ENCODE measurements at places on chromosomes 4 and X.

DNA sequence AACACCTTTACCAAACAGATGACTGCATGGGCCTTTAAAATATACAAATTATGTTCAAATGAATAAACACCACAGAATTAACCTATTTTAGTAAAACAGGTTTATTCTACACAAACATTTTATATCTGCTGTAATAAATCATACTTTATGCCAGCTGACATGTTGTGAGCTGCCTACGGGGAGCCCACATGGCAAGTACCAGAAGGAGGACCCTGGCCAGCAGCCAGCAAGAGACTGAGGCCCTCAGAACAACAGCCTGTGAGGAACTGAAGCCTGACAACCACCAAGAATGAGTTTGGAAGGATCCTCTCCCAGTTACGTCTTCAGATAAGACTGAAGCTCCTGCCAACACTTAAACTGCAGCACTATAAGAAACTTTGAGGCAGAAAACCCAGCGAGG, 377.0 kb downstream of the PDGFC start:
- DNase-seq = no peak

- no peak for DNase-seq
Observed at GRCh38 chr4:101252721-101253120, 94.6 kb downstream of the PPP3CA start.

DNA sequence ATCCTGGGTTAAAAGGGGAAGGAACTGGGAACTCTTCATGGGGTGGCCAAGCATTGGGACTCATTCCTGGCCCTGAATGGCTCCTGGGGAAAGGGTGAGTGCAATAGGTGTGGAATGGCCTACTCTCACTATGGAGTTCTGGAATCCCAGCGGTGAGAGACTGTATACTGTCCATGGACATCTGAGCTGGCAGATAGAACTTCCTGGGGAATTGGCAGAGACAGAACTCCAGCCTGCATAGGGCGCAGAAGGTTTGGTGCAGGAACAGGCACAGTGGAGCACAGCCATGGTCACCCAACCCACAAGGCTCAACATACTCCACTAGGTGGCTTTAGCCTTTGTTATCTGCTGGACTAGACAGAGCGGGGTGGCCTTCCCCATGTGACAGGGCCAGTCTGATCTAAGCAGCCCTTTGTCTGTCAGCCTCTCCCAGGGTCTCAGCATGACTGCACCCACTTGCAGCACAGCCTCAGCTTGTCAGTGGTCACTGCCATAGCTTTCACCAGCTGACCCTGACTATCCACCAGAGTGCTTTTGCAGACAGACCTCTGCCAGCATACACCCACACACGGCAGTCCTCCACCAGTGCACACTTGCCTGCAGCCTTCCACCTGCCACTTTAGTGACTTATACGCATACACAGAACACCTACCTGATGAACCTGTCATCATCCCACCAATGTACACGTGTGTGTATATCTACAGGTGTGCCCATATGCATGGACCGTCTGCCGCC, 48.4 kb downstream of the TECRL start:
- no peak for DNase-seq

DNA sequence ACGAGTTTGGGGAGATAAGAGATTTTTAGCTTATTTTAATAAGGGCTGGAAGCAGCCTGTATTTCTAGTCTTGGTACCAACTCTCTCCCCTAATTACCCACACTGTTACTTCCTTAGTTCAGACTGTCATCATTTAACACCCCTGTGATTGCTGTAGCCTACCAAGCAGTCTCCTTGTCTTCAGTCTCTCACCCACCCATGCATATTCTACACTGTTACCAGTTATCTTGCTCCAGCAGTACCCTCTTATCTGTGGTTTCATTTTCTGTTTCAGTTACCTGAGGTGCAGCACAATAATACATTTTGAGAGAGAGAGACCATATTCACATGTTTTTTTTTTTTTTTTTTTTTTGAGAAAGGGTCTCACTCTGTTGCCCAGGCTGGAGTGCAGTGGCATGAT, 80.2 kb downstream of the DIAPH2 start:
- no peak for DNase-seq

DNA sequence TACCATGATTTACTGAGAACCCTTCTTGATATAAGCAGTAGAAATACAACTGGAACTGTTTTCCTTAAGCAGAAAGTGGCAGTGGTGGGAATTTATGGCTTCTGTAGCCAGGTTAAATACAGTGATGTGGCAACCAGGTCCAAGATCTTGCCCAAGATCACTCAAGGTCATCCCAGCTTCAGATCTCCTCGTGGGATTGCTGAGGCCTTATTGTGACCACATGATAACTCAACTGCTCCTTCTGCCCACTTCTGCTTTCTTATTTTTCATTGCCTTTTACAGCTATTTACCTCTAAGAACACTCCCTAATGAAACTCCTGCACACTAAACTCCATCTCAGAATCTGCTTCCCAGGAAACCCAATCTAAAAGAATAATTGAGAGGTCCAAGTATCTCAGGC, 12.4 kb upstream of the CYBB start:
- no peak for DNase-seq

DNA sequence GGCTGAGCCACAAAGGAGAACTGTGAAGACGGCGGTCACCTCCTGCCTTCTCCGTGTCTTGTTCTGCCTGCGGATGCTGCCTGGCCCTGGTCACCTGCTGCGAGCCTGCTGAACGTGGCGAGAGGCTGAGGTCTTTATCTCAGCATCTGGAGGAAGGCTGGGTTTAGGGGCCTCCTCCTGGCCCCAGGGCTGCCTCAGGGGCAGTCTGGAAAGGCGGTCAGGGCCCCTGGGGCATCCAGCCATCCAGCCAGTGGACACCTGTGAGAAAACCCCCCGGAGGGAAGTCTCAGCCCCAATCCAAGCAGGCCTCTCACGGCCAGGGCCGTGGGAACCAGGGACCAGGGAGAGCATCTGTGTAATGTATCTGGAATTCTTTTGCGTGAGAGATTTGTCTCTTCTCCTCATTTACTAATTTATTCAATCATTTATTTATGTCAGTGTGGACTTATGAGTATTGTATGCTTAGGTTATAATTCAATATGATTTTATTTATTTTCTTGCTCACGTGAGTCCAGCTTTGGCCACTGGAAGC, 11.3 kb downstream of the PDE6B start:
- DNase-seq = no peak

DNA sequence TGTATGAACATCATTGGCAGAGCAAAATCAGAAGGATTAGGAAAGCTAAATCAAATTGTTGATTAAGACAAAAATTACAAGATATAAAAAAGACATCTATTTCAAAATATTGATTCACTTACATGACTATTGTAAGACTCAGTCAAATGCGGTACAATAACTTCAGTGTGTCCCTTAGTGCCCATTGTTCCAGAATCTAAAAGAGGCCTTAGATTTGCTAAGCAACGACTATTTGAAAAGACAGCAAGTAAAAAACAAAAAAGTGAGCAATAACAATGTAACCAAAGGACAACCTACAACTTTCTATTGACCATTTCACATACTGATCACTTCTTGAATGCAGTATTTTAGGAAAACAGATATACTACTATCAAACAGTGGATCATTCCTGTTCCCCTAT, 65.6 kb downstream of the UBA6 start:
- no peak for DNase-seq

- DNase-seq = no peak
Observed at GRCh38 chr4:139256349-139256748, 23.7 kb downstream of the MGARP start.

DNA sequence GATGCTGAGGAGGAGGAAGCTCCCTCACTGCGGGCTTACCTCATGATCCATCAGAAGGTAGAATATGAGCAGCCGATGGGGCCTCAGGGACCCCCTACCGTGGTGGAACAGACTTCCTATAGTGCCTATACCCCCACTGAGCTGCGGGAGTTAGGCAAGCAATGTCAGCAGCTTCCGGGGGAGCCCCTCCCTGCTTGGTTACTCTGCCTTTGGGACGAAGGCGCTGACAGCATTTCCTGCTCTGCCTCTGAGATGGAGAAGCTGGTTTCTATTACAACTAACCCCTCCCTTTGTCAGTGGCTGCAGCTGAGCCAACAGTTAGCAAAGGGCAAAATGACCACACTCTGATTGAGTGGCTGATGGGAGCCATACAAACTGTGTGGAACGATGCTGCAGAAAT, 430.7 kb downstream of the IDS start:
- DNase-seq = no peak

GRCh38 chr4:108445716-108446115, 174.7 kb upstream of the RPL34 start:
- no peak for DNase-seq

DNA sequence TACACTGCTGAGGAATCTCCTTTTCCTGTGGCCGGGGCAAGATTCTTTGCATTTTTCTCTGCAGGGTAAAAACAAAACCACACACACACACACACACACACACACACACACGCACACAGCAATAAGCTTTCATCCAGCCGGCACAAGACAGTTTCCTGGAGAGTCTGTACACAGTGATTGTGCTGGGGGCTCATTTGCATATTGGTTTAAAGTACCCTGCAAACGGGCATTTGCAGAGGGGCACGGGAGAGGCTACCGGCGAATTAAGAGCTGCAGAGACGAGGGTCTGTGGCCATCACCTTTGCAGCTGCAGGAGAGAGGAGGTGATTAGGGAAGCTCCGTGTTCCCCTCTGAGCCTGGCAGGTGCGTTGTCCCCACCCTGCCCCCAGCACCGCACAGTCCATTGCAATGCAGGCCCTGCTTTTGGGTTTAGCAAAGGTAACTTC, 219.9 kb downstream of the SHOX start:
- no peak for DNase-seq

- no peak for DNase-seq
Observed at GRCh38 chr4:156888762-156889161, 82.8 kb downstream of the PDGFC start.

GRCh38 chr4:176896211-176896610, 103.5 kb upstream of the VEGFC start:
- no peak for DNase-seq

GRCh38 chr4:14182148-14182547, 554.6 kb upstream of the BOD1L1 start:
- DNase-seq = no peak

- DNase-seq = no peak
Observed at GRCh38 chr4:100977274-100977673, 370.1 kb downstream of the PPP3CA start.

DNA sequence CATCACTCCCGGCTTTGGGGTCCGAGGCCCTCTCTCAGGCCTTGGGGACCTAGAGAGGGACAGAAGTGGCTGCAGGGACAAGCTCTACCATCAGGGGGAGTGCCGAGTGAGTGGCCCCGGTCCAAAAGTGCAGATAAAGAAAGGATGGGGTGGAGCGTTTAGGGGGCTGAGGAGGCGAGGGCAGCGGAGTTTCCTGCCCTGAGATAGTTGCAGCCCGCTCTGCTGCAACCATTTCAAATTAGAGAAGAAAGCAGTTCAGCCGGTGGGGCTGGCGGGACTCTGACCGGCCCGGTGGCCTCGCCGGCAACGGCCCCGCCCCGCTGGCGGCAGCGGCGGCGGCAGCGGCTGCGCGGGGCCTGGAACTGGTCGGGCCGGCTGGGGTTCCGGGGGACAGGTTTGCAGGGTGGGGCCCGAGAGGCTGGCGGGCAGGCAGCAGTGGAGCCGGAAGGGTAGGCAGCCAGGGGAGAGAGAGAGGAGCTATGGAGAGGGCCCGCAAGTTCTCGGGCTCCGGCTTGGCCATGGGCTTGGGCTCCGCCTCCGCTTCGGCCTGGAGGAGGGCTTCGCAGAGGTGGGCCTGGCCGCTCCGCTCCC, 7.6 kb downstream of the DLG3 start:
- no peak for DNase-seq

- DNase-seq = no peak
Observed at GRCh38 chrX:12972243-12972642, 2.7 kb upstream of the TMSB4X start.

GRCh38 chr4:69057620-69058409, 38.5 kb upstream of the UGT2B7 start:
- DNase-seq = no peak

DNA sequence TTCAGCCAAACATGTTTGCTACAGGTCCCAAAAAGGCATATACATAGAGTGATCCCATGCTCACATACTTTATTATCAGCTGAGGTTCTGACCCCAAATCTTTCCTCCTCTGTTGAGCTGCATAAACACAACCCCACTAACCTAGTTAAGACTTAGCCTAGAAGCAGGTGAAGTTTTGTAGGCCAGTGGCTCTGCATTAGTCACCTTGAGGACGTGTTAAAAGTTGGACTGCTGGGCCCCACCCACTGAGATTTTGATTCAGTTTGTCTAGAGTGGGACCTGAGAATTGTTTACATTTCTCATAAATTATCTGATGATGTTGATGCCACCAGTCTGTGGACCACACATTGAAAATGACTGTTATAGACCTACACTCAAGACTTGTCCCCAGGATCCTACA, 43.8 kb upstream of the GAB1 start:
- DNase-seq = no peak

DNA sequence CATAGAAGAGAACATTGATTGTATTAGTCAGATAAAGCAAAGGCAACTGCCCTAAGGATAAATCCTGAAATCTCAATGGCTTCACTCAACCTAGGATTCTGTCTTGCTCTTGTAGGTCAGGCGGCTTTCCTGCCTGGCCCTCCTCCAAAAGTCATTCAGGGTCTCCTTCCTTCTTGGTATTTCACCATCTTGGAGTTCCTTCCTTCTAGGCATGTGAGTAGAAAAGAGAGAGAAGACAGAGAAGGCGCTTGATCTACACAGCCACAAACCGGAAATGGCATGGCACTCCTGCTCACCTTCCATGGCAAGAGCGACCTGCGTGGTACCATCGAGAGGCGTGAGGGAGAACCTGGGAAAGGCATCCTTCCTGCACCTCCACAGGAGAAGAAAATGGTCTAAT, 45.3 kb upstream of the HELT start:
- no peak for DNase-seq

GRCh38 chrX:45571453-45571852, 370.8 kb upstream of the DIPK2B start:
- DNase-seq = no peak

- no peak for DNase-seq
Observed at GRCh38 chr4:75698963-75699228, 25.5 kb upstream of the USO1 start.

DNA sequence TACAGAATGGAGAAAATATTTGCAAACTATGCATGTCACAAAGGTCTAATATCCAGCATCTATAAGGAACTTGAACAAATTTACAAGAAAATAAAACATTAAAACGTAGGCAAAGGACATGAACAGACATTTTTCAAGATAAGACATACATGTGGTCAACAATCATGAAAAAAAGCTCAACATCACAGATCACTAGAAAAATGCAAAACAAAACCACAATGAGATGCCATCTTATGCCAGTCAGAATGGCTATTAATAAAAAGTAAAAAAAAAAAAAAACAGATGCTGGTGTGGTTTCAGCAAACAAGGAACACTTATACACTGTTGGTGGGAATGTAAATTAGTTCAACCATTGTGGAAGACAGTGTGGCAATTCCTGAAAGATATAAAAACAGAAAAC, 75.8 kb upstream of the IL13RA2 start:
- DNase-seq = no peak

- no peak for DNase-seq
Observed at GRCh38 chr4:85644061-85644460, 169.1 kb downstream of the ARHGAP24 start.

DNA sequence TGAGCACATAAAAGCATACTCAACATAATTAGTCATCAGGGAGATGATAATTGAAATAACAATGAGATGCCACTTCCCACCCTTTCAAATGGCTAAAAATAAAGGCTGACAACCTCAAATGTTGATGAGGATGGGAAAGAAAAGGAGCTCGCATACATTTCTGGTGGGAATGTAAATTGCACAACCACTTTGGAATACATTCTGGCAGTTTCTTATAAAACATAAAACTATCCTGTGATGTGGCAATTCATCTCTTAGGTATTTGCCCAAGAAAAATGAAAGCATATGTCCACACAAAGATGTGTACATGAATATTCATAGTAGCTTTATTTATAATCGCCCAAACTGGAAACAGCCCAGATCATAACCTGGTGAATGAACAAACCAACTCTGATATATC, 687 bp upstream of the ZNF275 start:
- no peak for DNase-seq
